ENCODE measurements at places on chromosomes 3 and 15.

DNA sequence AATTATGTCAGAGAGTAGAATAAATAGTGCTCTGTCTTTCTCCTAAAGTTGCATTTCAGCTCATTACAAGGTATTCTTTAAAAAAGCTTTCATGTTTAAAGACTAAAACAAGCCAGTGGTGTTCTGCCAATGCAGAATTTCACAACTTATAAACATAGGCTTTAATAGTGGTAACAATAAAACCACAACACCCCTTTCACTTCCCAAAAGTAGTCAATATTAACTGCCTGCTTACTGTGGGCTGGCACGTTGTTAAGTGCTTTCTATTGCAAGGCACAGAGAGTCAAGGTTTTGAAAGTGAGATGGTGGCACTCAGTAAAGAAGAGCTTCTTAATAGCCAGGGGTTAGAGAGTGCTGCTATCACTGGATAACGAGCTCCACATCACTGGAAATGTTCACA is 8.4 kb upstream of the RTP1 start:
- DNase-seq, result no peak

- no peak for DNase-seq
Observed at GRCh38 chr15:72967397-72967796, 84.9 kb upstream of the NEO1 start.

GRCh38 chr3:54527521-54527920 is 400.3 kb downstream of the LRTM1 start:
- no peak for DNase-seq

- no peak for DNase-seq
Observed at GRCh38 chr3:99774467-99774866, 43.2 kb upstream of the CMSS1 start.

All from stimulated activated CD8-positive, alpha-beta memory T cell treated with anti-CD3 and anti-CD28 coated beads, Interleukin-12 subunit alpha, Interleukin-12 subunit beta, amount 100 ng/mL, for 1 hour (primary cell).